ENCODE measurements at places on chromosomes 1 and 21.

DNA sequence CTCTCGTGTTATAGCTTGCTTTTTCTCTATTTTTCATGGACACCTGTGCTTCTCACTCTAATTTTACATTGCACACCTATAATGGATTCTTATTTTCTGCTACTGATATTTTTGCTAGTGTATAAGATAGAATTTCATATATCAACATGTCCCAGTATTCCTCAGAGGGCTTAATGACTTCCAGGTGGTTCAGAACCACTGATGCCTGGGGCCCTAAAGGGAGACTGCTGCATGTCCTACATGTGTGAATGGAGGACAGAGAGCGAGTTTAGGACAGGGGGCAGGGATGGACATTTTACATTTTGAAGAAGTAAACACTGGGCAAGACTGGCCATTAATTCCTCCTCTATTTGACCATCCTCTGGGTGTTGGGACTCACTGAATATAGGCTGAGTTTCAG, 100.6 kb downstream of the DISC1 start:
- DNase-seq = no peak

DNA sequence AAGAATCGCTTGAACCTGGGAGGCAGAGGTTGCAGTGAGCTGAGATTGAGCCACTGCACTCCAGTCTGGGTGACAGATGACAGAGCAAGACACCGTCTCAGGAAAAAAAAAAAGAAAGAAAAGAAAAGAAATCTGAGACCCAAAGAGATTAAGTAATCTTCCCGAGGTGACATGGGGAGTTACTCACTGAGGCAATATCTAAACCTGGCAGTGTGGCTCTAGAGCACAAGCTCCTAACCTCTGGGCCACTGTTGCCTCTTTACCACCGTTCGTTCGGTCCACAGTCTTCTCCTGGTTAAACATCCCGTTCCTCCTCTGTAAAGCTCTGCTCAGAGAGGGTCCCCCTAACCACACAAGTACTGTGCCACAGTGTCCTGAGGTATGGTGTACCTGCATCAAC, 1.5 kb downstream of the HMGCL start:
- DNase-seq = no peak

DNA sequence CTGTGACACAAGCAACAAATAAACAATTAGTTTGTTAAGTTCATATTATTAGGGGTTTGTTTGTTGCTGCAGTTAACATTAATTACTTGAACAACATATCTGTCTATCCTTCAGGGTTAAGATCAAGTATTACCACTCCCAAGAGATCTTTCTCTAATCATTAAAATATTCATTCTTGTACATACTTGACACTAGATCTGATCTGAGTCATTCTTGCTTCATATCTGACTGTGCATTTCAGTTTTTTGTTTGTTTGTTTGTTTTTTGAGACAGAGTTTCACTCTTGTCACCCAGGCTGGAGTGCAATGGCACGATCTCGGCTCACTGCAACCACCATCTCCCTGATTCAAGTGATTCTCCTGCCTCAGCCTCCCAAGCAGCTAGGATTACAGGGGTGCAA, 613.3 kb upstream of the PLXNA2 start:
- DNase-seq = no peak

GRCh38 chr1:172778456-172779455, 119.9 kb downstream of the FASLG start:
- DNase-seq = no peak

- no peak for DNase-seq
Observed at GRCh38 chr1:163650624-163651023, 328.9 kb downstream of the NUF2 start.

All from fibroblast of skin of right quadriceps (primary cell).